ENCODE measurements at places on chromosomes 1 and 21. TPM values are rescaled to one million over a fixed set of nuclear protein-coding genes. Genes with fewer than 3 reads are reported as not detected.

DNA sequence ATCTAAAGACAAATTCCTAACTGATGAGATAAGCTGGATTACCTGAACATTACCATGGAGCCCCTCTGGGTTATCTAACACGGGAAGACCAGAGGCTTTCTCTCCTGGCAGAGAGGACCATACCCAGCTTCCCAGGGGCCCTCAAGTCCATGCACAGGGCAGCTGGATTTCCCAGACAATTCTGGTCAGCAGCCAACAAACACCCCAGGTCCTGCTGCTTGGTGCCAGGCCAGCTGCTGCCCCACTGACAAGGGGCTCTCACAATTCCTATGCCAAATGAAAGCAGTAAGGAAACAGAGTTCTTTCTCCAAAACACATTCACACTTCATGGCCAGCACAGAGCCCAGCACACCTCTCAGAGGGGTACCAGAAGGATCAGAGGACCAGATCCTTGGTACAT lies 114.2 kb downstream of the HLCS start:
- H3K4me3 ChIP-seq: no peak overlapping the region
- no peaks in the 10 kb centered on the region for H3K36me3 ChIP-seq
- H3K27ac ChIP-seq: no peak overlapping the region
- peaks cover 7% of the 10 kb centered on the region for H3K4me1 ChIP-seq
- H3K27me3 ChIP-seq: no peaks in the 10 kb centered on the region
- DNase-seq: no peak

- no peak for DNase-seq
- no peaks in the 10 kb centered on the region for H3K27me3 ChIP-seq
- no peak overlapping the region for H3K27ac ChIP-seq
- no peak overlapping the region for H3K4me3 ChIP-seq
- peaks cover 100% of the 10 kb centered on the region for H3K36me3 ChIP-seq
Measured at GRCh38 chr1:229608590-229608989, 17.3 kb downstream of the TAF5L start.

GRCh38 chr1:232579466-232579865 lies 50.5 kb downstream of the SIPA1L2 start:
- no peaks in the 10 kb centered on the region for H3K27me3 ChIP-seq
- H3K27ac ChIP-seq: peak overlapping the region; percentile 47
- no peak overlapping the region for H3K4me3 ChIP-seq
- H3K36me3 ChIP-seq: no peaks in the 10 kb centered on the region

- no peak overlapping the region for H3K4me3 ChIP-seq
- H3K27ac ChIP-seq: no peak overlapping the region
- peak; percentile 71 for DNase-seq
- no peaks in the 10 kb centered on the region for H3K4me1 ChIP-seq
- peaks cover 41% of the 10 kb centered on the region for H3K36me3 ChIP-seq
- no peaks in the 10 kb centered on the region for H3K27me3 ChIP-seq
Measured at GRCh38 chr21:41460578-41461527, 34.8 kb downstream of the MX1 start.

DNA sequence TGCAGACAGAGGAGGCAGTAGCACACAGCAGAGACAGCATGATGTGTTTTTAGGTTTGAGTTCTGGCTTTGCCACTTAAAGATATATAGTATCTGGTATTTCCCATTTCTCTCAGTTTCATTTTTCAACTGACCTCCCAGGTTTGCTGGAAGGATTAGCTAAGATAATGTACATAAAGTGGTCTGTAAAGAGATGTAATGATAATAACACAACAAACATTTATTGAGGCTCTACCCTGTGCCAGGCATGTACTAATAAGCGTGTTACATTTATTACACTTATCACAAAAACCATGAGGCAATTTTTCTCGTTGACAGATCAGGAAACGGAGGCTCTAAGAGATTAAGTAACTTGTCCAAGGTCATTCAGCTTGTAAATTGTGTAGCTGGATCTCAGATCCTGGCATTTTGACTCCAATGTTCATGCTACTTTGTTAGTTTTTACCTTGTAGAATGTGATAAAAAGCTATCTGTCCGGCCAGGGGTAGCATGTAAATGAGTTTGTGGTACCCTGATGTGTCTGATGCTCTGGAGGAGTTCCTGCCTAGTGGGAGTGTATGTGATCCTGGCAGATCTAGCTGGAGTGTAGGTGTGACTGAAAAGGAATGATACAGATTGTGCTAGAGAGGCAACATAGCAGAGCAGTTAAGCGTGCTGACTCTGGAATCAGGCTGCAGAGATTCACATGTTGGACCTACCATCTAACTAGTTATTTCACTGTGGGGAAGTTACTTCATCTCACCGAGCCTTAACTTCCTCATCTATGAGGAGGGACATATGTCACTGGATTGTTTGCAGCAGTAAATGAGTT lies 146.6 kb downstream of the VPS13D start:
- H3K4me3 ChIP-seq: no peak overlapping the region
- H3K4me1 ChIP-seq: peaks cover 18% of the 10 kb centered on the region
- H3K27me3 ChIP-seq: no peaks in the 10 kb centered on the region
- no peak for DNase-seq
- H3K27ac ChIP-seq: no peak overlapping the region

Gene AMY2A
- 0.88 TPM for total RNA-seq

Gene DCDC2B
- total RNA-seq: not detected

DNA sequence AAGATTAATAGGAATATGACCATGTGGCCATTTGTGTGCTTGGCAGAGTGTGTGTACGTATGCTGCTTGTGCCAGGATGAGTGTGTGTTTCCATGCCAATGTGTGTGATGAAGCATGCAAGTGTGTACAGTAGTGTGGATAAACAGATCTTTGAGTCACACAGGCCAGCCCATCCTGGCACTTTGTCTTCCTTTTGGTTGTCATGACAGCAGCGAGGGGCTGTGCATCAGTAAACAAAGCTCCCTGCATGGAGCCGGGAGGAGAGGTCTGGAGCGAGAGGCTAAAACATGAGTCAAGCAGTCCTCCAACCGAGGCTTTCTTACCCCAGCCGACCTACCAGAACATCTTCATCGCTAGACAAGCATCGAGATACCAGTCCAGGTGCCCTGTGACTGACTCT lies 221.2 kb downstream of the CACNA1E start:
- no peaks in the 10 kb centered on the region for H3K4me1 ChIP-seq
- no peak overlapping the region for H3K4me3 ChIP-seq
- H3K27me3 ChIP-seq: no peaks in the 10 kb centered on the region
- no peaks in the 10 kb centered on the region for H3K36me3 ChIP-seq

Gene OPTC
- not detected for total RNA-seq
